ENCODE measurements at places on chromosomes 4 and X. TPM values are rescaled to one million over a fixed set of nuclear protein-coding genes. Genes with fewer than 3 reads are reported as not detected.

KLHL4 gene
- total RNA-seq, result 0.58 TPM

CDX4 gene
- total RNA-seq, result not detected

POLR2B gene
- 70.2 TPM for total RNA-seq

CXorf49B gene
- not detected for total RNA-seq

- H3K4me3 ChIP-seq, result no peak overlapping the region
- H3K4me1 ChIP-seq, result no peaks in the 10 kb centered on the region
- H3K27me3 ChIP-seq, result no peaks in the 10 kb centered on the region
- no peak overlapping the region for H3K27ac ChIP-seq
Measured at GRCh38 chr4:111018216-111018615, 395.3 kb upstream of the PITX2 start.

GRCh38 chr4:19187096-19187495 is 1064.6 kb upstream of the SLIT2 start:
- H3K36me3 ChIP-seq, result no peaks in the 10 kb centered on the region
- no peak overlapping the region for H3K4me3 ChIP-seq
- no peaks in the 10 kb centered on the region for H3K27me3 ChIP-seq
- DNase-seq, result no peak
- H3K4me1 ChIP-seq, result peaks cover 6% of the 10 kb centered on the region

DNA sequence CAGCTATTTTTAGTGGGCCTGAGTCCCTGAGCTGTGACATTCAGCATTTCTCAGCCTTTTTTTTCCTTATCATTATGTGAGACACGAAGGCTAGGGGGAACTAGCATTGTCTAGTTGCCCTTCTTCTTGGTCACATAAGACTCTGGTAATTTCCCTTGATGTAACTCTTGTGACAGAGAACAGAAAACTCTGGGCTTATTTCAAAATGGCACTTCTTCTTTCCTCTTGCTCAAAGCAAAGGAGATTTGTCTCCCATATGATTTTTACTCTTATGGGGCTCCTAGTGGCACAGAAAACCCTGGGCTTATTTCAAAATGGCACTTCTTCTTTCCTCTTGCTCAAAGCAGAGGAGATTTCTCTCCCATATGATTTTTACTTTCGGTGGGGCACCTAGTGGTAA is 14.7 kb downstream of the ATXN3L start:
- no peak overlapping the region for H3K27ac ChIP-seq
- no peaks in the 10 kb centered on the region for H3K36me3 ChIP-seq
- H3K4me3 ChIP-seq, result no peak overlapping the region
- H3K27me3 ChIP-seq, result no peaks in the 10 kb centered on the region

GRCh38 chrX:41688156-41688555 is 617 bp upstream of the GPR34 start:
- H3K27ac ChIP-seq, result no peak overlapping the region
- no peaks in the 10 kb centered on the region for H3K4me1 ChIP-seq
- no peak for DNase-seq
- H3K27me3 ChIP-seq, result no peaks in the 10 kb centered on the region
- H3K36me3 ChIP-seq, result no peaks in the 10 kb centered on the region
- H3K4me3 ChIP-seq, result no peak overlapping the region

DNA sequence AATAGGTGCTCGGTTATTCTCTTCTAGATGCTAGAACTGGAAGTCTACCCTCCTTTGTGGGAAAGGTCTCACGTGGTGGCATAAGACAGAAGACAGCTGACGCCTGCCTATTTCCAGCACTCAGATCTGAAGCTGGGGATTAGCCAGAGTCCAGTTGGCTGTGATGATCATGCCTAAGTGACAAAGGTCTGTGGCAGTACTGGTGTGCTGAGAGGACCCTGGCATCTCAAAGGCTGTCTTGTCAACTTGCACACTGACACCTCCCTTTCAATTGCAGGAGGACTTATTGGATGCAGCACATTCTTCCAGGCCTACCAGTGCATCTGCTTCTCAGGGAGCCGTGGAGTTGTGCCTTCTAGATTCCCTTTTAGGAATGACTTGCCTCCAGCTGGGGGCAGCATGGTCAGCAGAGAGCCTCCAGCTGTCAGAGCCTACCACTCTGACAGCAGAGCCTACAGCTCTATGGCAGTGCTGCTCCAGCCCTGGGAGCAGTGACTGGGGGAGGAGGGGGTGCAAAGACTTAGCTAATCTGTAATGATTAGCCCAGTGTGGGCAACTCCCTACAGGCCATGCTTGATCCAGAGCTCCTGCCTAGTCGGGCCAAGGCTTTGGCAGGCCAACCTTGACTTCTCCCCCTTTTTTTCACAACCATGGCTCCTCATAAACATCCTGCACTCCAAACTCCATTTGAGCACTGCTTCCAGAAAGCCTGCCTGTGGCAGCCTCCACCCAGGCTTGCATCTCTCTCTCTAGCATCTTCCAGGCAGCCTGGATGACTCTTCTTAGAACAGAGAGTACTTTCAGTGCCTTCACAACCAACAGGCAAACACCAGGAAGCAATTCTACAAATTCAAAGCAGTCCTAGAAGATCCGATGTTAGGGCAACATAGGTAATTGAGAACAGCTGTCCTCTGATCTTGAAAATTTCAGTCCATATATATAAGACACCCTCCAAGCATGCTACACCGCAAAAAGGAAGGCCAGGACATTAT is 13.8 kb upstream of the FGFBP2 start:
- H3K27me3 ChIP-seq, result no peaks in the 10 kb centered on the region
- no peak for DNase-seq
- H3K36me3 ChIP-seq, result no peaks in the 10 kb centered on the region
- no peak overlapping the region for H3K4me3 ChIP-seq

GRCh38 chrX:111114806-111115205 is 18.8 kb downstream of the PAK3 start:
- H3K36me3 ChIP-seq, result no peaks in the 10 kb centered on the region
- no peaks in the 10 kb centered on the region for H3K27me3 ChIP-seq
- H3K4me1 ChIP-seq, result no peaks in the 10 kb centered on the region
- no peak overlapping the region for H3K27ac ChIP-seq

Data from colonic mucosa (tissue), 4 donors.